Osteocyte (in vitro differentiated cells): ENCODE measurements at places on chromosomes 1 and 21. TPM values are rescaled to one million over a fixed set of nuclear protein-coding genes. Genes with fewer than 3 reads are reported as not detected.

FAM151A gene
- total RNA-seq: not detected in 2 replicates

DNA sequence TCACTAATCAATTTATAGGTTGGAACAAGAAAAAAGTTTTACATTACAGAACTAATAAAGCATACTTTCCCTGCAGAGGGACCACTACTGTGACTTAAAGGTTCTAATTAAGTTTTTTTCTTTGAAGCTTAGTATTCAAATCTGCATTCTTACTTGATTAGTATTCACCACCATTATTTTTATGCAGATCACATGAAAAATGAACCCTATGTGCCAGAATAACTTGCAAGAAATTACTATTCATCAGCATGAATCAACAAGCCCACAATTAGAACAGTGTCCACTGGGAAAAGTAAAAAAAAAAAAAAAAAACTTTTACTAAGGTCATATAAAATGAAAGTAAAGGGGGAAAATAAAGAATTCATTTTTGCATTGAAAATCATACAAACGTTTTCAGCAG is 90.8 kb downstream of the SMYD3 start:
- DNase-seq: no peak

GRCh38 chr1:183739082-183739481 is 65.8 kb upstream of the RGL1 start:
- no peak for DNase-seq

- no peak for DNase-seq
These were observed 462.7 kb upstream of the CXADR start for GRCh38 chr21:17050156-17050555.

UBASH3A gene
- not detected in 2 replicates for total RNA-seq

RORC gene
- total RNA-seq: not detected in 2 replicates

CTH gene
- 8.3 and 9.7 TPM in 2 replicates for total RNA-seq

GRCh38 chr1:15412175-15412800 is 2.6 kb downstream of the EFHD2 start:
- no peak for DNase-seq

DNA sequence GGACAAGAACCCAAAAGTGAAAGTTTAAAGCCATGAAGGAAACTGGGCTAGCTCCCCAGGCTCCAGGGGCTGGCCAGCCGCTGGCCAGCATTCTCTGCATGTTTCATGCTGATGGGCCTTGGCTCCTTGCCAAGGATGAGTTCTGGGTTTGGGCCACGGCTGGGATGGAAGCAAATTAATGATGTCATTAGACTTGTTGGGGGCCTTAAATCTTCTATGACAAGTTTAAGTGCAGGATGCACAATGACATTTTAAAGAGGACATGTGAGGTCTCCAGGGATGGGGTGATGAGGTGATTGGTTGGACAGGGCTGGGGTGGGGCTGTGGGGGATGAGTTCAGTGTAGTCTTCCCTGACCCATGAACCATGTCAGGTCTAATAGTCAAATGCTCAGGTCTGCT is 199.6 kb downstream of the TRABD2B start:
- DNase-seq: no peak

GRCh38 chr1:43671626-43672330 is 21.8 kb downstream of the KDM4A start:
- no peak for DNase-seq

CFAP74 gene
- total RNA-seq: not detected in 2 replicates

RSPH1 gene
- 0.19 and 0.34 TPM in 2 replicates for total RNA-seq
